ENCODE measurements at places on chromosomes 11 and 22.
A peak's percentile ranks its signal among the peaks of the same experiment; 100 is the strongest.

DNA sequence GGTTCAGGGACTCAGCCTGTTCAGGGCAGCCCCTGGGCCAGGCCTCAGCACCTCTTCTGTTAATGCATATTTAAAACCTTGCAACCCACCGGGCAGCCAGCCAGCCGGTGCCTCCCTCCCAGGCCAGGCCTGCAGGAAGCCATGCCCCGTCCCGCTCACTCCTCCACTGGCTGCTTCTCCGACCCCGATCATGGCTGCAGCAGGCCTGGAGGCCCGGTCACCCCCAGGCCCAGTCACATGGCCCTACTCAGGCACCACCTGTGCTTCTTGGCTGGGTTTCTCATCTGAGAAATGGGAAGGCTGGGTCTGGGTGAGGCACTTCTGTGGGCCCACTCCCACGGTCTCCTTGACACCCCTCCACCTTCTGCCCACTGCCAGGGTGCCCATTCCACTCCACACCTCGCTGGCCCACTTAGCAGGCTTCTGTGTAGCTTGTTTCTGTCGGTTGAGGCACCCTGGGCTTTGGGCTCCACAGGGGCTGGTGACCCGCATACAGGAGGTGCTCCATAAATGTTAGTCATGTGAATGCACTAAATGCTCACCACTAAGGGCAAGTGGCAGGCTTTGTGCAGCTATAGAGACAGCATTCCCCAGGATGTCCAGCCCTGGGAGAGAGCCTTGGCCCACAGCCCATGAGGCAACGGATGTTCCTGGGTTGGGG lies 11.4 kb downstream of the RTN4R start:
- no peak for DNase-seq

- no peak for DNase-seq
Observed at GRCh38 chr11:71999362-71999761, 653 bp downstream of the IL18BP start.

- no peak for DNase-seq
Observed at GRCh38 chr11:64621283-64622019, 30.4 kb downstream of the SLC22A12 start.

GRCh38 chr11:61972112-61972671 lies 4.8 kb upstream of the FTH1 start:
- no peak for DNase-seq

- no peak for DNase-seq
Observed at GRCh38 chr11:1827095-1827813, 7.5 kb upstream of the SYT8 start.

DNA sequence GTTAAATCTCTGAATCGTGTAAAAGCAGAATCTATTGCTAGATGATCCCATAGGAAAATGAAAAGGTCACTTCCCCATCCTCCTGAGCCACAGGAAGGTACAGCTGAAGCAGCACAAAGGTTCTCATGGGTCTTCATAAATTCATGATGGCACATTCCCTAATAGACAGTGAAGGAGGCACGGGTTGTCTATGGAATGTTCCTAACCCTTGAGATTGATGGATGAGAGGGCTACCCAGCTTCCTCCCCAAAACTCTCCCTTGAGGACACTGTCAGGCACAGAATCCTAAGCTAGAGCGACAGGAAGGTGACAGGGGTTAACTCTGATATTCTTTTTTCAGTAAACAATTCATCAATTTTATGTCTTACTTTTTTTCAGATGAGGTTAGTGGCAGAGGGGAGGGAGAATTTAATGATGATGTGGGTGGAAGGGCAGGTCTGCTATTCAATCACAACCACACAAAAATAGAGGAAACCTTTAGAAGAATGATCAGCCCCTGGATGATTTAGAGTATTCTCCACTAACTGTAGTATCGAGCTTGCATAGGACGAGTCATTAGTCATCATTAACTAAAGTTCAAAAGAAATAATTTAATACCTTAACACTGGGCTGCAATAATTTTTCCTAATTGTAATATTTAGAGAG lies 33.1 kb downstream of the SEZ6L start:
- no peak for DNase-seq

- no peak for DNase-seq
Observed at GRCh38 chr11:1206391-1207271, 16.2 kb upstream of the MUC5B start.

GRCh38 chr11:64546600-64546999 lies 44.4 kb upstream of the SLC22A12 start:
- no peak for DNase-seq

- DNase-seq, result peak; percentile 37
Observed at GRCh38 chr22:38267086-38267485, 5.7 kb downstream of the TMEM184B start.

- no peak for DNase-seq
Observed at GRCh38 chr11:57248780-57249383, 11.8 kb upstream of the APLNR start.

- no peak for DNase-seq
Observed at GRCh38 chr11:79264284-79264683, 176.5 kb downstream of the TENM4 start.

Data from B cell (primary cell).